ENCODE measurements at places on chromosomes 6 and 20. TPM values are rescaled to one million over a fixed set of nuclear protein-coding genes. Genes with fewer than 3 reads are reported as not detected.

The CDH4 gene
- total RNA-seq: not detected

The PEX7 gene
- 19.3 TPM for total RNA-seq

The GABRR2 gene
- 0.32 TPM for total RNA-seq

The C6orf89 gene
- 45.4 TPM for total RNA-seq

The ANKRD66 gene
- not detected for total RNA-seq

The OLIG3 gene
- total RNA-seq: not detected

The ADGRF5 gene
- total RNA-seq: 22.5 TPM

The WFDC2 gene
- total RNA-seq: 43.9 TPM

GRCh38 chr6:38975621-38976049 is 72.9 kb upstream of the GLP1R start:
- no peaks in the 10 kb centered on the region for H3K36me3 ChIP-seq
- no peak for DNase-seq
- no peaks in the 10 kb centered on the region for H3K27me3 ChIP-seq

GRCh38 chr6:139161817-139162284 is 27.0 kb downstream of the HECA start:
- no peak overlapping the region for H3K27ac ChIP-seq
- H3K36me3 ChIP-seq: peaks cover 3% of the 10 kb centered on the region
- H3K4me3 ChIP-seq: no peak overlapping the region
- no peak for DNase-seq

DNA sequence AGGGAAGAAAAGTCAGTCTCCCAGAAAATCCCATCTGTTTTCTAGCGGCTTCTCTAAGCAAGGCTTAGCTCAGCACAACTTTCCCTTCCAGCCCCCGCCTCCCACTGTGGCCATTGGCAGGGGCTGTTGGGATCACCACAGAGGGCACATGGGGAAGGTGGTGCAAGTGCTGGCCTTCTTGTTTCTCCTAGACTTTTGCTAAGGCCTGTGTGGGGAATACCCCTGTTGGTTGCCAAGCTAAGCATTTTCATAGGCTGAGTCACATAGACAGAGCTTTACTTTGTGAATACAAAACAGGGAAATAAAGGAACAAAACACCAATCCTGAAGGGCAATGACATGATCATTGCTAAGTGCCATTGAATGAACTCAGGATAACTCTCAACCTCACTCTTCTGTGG is 32.4 kb upstream of the TIAM2 start:
- no peak overlapping the region for H3K4me3 ChIP-seq
- DNase-seq: no peak
- no peaks in the 10 kb centered on the region for H3K27me3 ChIP-seq
- H3K27ac ChIP-seq: no peak overlapping the region

GRCh38 chr6:48429021-48429420 is 318.0 kb upstream of the PTCHD4 start:
- no peak for DNase-seq
- H3K4me3 ChIP-seq: no peak overlapping the region
- H3K27ac ChIP-seq: no peak overlapping the region
- no peaks in the 10 kb centered on the region for H3K36me3 ChIP-seq
- H3K4me1 ChIP-seq: no peaks in the 10 kb centered on the region

DNA sequence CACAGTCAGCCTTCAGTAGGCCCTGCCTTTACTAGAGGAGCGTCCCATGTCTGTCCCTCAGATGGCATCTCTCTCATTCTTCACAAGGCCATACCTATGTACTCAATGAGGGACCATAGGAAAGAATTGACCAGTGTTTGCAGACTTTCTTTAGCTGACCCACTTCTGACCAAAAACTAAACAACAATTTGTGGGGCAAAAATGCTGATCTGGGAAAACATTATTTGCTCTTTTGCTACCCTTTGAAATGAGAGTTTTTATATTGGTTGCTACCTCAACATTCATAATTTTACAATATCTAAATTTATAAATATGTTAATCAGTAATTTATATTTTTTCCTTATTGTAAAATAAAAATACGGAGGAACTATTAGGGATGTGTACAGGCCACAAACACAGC is 539.4 kb upstream of the GJE1 start:
- no peak overlapping the region for H3K27ac ChIP-seq
- no peaks in the 10 kb centered on the region for H3K4me1 ChIP-seq
- H3K27me3 ChIP-seq: no peaks in the 10 kb centered on the region
- no peak overlapping the region for H3K4me3 ChIP-seq
- no peak for DNase-seq
- no peaks in the 10 kb centered on the region for H3K36me3 ChIP-seq

DNA sequence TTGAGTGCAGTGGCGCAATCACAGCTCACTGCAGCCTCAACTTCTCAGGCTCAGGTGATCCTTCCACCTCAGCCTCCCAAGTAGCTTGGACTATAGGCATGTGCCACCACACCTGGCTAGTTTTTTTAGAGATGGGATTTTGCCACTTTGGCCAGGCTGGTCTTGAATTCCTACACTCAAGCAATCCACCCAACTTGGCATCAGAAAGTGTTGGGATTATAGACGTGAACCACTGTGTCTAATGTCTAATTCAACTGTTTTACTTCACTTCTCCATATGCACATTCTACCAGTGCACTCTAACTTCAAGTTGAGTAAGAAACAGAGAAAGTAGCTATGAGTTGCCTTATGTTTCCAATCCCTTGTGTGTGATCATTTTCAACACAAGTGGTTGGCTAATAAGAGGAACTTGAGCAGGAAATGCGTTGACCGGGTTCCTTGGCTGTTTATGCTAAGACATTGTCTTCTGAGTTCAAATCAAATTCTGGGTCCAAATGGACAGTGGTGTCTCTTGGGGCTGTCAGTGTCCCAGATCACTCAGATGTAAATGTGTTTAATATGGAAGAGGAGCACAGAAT is 23.9 kb downstream of the ZNF337 start:
- H3K4me1 ChIP-seq: no peaks in the 10 kb centered on the region
- no peak for DNase-seq

- no peaks in the 10 kb centered on the region for H3K4me1 ChIP-seq
- peak overlapping the region; percentile 74 for H3K4me3 ChIP-seq
- H3K27me3 ChIP-seq: no peaks in the 10 kb centered on the region
- no peaks in the 10 kb centered on the region for H3K36me3 ChIP-seq
- DNase-seq: no peak
Measured at GRCh38 chr6:126341126-126341525, 1.2 kb downstream of the CENPW start.

- H3K27ac ChIP-seq: no peak overlapping the region
- no peak overlapping the region for H3K4me3 ChIP-seq
- H3K36me3 ChIP-seq: no peaks in the 10 kb centered on the region
- DNase-seq: no peak
Measured at GRCh38 chr6:73062130-73062529, 163.2 kb downstream of the KHDC1L start.

GRCh38 chr6:114218437-114219340 is 124.1 kb downstream of the HS3ST5 start:
- H3K27ac ChIP-seq: no peak overlapping the region
- H3K4me3 ChIP-seq: no peak overlapping the region
- H3K4me1 ChIP-seq: no peaks in the 10 kb centered on the region
- no peak for DNase-seq

DNA sequence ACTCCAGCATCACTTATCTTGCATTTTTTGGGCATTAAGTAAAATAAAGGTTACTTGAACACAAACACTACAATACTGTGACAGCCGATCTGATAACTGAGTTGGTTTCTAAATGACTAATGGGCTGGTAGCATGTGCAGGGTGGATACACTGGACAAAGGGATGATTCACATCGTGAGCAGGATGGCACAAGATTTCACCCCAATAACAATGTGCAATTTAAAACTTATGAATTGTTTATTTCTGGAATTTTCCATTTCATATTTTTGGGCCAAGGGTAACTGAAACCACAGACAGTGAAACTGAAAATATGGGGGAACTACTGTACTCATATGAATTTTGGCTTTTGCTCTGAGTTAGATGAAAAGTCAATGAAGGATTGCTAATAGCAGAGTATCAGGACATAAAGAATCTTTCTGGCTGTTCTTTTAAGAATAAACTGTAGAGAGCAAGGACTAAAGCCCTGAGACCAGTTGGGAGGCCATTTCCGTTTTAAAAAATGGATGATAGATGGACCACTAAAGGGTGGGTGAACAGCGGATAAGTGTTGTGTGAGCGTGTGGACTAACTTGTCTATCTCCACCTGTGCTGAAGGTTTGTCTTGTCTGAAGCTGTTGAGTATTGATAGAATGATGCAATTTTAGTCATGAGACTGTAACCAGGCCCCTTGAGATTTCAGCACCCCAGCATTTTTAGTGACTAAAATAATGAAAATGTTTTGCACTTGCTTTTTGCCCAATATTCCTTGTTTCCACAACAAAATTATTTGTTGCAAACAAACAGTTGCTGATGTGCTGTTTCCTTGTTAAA is 8.2 kb downstream of the SPINT3 start:
- H3K4me1 ChIP-seq: no peaks in the 10 kb centered on the region
- DNase-seq: no peak
- H3K4me3 ChIP-seq: no peak overlapping the region
- peaks cover 5% of the 10 kb centered on the region for H3K27me3 ChIP-seq
- H3K36me3 ChIP-seq: no peaks in the 10 kb centered on the region
- H3K27ac ChIP-seq: no peak overlapping the region

DNA sequence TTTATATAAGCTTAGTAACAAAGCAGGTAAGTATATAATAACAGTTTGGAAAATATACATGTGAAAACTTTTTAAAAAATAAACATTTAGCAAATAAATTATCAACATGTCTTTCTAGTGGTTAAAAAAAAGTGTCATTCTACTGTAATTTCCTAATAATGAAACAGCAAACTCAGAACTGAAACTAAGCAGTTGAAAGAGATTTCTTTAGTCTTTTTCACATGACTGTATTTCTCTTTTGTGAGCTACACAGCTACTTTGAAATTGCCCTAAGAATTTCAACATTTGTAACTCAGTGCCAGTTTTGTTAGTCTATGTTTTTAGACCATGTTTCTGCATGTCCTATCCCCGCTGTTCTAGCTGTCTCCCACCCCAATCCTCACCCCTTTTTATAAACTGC is 28.4 kb upstream of the SDHAF4 start:
- no peaks in the 10 kb centered on the region for H3K36me3 ChIP-seq
- H3K27me3 ChIP-seq: no peaks in the 10 kb centered on the region
- no peak overlapping the region for H3K4me3 ChIP-seq
- H3K27ac ChIP-seq: no peak overlapping the region

GRCh38 chr6:42451333-42452170 is at the start of gene TRERF1:
TSS of gene TRERF1 (minus strand) at chr6:42451926. CDS start at chr6:42269590, 182,336 bp downstream.
- no peaks in the 10 kb centered on the region for H3K36me3 ChIP-seq
- H3K27me3 ChIP-seq: no peaks in the 10 kb centered on the region
- H3K4me1 ChIP-seq: no peaks in the 10 kb centered on the region
- peak within 1 kb of the TSS; percentile 67 for H3K27ac ChIP-seq
- peak within 1 kb of the TSS; percentile 76 for H3K4me3 ChIP-seq
- no peak for DNase-seq

DNA sequence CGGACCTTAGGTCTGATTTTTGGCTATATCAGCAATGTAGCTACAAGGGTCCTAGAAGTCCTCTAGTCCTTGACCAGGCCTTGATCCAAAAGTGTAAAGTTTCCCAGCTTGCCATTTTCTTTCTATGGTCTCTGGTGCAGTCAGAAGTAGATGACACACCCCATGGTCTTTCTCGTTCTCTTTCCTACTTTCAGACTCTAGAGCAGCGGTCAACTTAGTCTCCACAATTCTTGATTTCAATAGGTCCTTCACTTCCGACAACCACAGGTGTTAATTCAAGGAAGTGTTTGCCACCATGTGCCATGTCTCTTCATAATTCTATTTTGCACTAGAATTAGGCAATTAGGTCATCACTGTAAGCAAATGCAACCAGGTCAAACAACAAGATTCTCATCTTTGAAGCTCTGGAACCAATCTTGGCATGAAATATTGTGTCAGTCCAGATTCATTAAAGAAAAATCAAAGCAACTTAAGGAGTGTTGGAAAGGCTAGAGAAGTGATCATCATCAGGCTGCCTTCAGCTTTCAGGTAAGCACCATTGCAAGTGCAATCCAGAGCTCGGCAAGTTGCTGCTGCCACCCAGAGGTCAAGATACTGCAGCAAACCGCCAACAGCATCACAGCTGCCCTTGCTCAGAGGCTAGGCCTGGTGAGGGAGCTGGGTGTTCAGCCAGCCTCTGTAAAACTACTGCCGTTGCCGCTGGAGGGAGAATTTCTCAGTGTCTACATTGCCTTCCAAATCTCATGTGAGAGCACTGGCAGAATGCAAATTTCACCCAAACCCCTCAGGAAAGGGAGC is 5.6 kb upstream of the SYNE1 start:
- no peak for DNase-seq
- no peaks in the 10 kb centered on the region for H3K27me3 ChIP-seq
- H3K4me3 ChIP-seq: no peak overlapping the region
- no peaks in the 10 kb centered on the region for H3K36me3 ChIP-seq
- H3K27ac ChIP-seq: no peak overlapping the region
- H3K4me1 ChIP-seq: no peaks in the 10 kb centered on the region

- no peak for DNase-seq
- no peaks in the 10 kb centered on the region for H3K27me3 ChIP-seq
- no peaks in the 10 kb centered on the region for H3K36me3 ChIP-seq
- no peaks in the 10 kb centered on the region for H3K4me1 ChIP-seq
- H3K4me3 ChIP-seq: no peak overlapping the region
- H3K27ac ChIP-seq: no peak overlapping the region
Measured at GRCh38 chr6:161235776-161236633, 37.9 kb downstream of the AGPAT4 start.

DNA sequence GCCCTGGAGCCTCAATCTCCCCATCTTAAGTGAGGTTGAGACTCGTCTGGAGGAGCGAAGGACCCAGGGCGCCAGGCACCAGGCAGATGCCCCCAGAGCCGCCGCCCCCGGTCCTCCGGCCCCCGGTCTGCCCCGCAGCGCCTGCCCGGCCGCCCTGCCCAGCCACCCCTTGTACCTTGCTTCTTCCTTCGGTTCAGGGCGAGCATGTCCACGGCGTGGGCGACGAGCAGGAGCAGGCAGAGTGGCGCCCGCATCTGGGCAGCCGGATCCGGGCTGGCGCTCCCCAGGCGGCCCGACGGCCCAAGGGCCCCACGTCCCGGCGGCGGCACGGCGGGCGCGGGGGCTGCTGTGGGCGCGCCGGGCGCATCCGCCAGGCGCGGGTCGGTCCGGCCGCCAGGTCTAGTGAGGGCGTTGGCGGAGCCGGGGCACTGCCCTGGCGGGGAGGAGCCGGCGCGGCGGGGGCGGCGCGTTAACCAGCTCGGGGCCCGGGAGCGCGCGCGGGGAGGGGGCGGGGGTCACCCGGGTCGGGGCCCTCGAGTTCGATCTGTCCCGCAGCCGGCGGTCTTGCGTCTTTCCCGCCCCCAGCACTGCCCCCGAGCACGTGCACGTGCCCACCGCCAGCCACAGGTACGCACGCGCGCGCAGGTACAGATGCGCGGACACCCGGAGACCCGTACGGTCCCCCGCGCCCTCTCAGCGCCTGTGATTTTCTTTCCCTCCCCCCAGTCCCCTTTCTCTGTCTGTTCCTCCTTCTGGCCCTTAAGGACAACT is at the start of gene RSPO4:
Gene RSPO4 (minus strand): TSS at position 401 of the 771 bp plus-strand sequence. CDS start 147 bp downstream, at position 254.
- H3K4me3 ChIP-seq: peak within 1 kb of the TSS; percentile 44
- H3K36me3 ChIP-seq: no peaks in the 10 kb centered on the region
- H3K27me3 ChIP-seq: no peaks in the 10 kb centered on the region
- no peaks in the 10 kb centered on the region for H3K4me1 ChIP-seq

- DNase-seq: no peak
- no peaks in the 10 kb centered on the region for H3K4me1 ChIP-seq
- H3K27ac ChIP-seq: no peak overlapping the region
- H3K27me3 ChIP-seq: no peaks in the 10 kb centered on the region
- H3K36me3 ChIP-seq: no peaks in the 10 kb centered on the region
Measured at GRCh38 chr6:112997421-112998085, 650.4 kb downstream of the RFPL4B start.

Data from breast epithelium (tissue), 4 donors.